ENCODE measurements at places on chromosomes 1 and 21.

GRCh38 chr1:182330303-182330702 is 61.3 kb downstream of the GLUL start:
- DNase-seq, result peak; percentile 4

- peak; percentile 62 for DNase-seq
Observed at GRCh38 chr1:53046930-53047329, 15.1 kb upstream of the PODN start.

GRCh38 chr1:111505641-111506119 is 2.2 kb upstream of the ADORA3 start:
- DNase-seq, result no peak

DNA sequence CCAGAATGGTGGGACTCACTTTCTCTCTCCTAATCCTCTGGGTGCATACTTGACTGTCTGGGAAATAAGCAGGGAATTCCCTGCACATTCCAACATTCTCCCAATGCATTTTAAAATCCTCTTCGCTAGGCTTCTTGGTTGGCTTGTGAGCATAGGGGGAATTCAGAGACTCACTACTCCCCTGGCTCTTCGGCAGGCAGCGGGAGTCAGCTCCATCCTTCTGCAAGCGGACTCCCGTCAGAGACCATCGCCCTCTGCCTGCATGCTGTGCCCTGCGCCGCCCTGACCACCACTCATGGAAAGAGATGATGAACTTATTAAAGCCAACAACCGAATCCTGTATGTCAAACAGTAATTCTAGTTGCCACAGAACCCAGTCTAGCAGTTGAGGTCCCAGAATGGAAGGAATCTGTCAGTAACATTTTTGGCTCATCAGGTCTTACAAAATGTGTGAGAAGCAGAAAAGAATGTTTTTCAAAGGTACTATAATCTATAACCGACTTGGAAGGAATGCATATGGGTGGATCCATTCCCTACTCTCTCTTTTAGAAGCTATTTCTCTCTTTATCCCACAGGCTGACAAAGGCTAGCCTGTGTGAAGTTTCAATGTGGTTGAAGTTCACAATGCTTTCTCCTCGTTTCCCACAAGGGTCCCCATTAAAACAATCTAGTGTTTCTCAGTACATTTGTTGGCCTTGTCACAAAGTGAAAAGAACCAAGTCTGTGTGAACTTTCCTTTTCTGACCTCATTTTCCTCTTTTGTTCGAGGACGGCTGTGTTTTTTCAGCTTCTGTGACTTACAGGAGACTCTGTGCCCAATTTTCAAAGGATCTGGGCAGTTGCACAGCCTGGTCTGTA is 119.1 kb upstream of the ADAR start:
- DNase-seq, result no peak

DNA sequence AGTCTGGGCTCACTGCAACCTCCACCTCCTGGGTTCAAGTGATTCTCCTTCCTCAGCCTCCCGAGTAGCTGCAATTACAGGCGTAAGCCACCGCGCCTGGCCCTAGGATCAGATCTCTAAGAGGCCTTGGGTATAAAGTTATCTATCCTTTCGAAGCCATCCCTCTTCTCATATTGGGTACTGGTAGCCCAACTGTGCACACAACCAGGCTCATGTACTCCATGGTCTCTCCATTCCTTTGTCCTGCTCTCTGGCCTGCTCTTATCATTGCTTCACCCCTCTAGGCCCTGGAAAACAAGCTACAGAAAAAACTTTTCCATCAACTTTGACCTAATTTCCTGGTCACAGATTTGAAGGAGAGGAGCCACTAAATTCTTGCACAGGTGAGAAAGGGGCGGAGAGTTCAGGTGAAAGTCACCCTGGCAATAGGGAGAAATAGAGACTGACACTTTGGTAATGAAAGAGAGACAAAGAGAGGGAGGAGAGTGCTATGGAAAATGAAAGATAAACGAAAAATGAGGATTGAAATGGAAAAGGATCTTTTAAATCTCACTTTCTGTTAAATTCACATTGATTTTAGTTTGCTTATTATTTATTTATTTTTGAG is 6.0 kb downstream of the TXNIP start:
- no peak for DNase-seq

DNA sequence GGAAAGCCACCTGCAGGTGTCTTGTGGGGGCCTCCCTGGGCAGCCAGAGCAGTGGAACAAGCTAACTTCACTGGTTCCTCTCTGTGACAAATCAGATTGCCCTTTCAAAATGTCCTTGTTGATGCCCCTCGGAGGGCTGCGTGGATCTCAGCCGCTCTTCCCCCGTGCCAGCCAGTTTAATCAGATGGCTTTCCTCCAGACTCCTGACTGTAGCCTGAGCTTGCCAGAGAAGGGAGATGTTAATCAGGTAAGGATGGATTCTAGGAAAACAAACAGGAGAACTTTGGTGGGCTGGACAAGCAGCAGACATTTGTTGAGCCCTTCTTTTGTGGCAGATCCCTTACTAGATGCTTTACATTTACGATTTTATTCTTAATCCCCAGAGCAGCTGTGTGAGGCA is 88.2 kb downstream of the DMRTA2 start:
- DNase-seq, result no peak

GRCh38 chr1:239587066-239587465 is 200.7 kb downstream of the CHRM3 start:
- DNase-seq, result no peak
